ENCODE measurements at places on chromosomes 3 and 15.

DNA sequence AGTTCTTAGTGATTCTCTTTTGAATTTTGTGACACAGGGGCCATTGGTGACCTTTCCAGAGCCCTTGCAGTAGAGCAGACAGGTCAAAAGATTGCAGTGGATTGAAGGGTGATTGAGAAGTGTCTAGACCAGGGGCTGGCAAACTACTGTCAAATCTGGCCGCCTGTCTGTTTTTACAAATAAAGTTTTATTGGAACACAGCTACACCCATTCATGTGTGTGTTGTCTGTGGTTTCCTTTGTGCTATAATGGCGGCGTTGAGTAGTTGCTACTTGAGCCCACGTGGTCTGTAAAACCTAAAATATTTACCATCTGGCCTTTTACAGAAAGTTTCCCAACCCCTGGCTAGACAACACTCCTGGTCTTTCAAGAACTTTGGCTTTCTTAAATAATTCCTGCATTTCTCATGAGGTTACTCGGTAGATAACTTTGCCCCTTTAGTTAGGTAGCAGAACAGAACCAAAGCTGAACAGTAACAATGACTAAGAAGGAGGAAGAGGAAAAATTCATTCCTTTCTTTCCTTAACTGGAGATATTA lies 265.1 kb upstream of the NR2E3 start:
- DNase-seq, result no peak

DNA sequence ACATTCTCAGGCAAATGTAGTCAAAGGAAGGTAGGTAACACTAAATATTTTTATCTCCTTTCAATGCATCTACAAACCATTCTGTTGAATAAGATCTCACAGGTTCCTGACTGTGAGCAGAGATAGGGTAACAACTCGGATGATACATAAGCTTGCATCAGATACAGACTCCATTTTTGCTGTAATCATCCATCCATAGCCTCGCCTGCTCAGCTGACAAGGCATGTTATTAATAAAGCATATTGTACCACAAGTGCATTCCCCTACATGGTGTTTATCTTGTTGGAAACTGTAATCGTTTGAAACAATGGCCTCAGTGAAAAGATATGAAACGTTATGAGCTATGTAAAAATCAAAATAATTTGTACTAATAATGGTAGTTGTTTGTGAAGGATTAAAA lies 35.4 kb upstream of the TCF12 start:
- no peak for DNase-seq

- no peak for DNase-seq
Measured at GRCh38 chr3:71491154-71491752, 92.3 kb downstream of the FOXP1 start.

GRCh38 chr3:117515309-117515708 lies 805.7 kb downstream of the TUSC7 start:
- no peak for DNase-seq

DNA sequence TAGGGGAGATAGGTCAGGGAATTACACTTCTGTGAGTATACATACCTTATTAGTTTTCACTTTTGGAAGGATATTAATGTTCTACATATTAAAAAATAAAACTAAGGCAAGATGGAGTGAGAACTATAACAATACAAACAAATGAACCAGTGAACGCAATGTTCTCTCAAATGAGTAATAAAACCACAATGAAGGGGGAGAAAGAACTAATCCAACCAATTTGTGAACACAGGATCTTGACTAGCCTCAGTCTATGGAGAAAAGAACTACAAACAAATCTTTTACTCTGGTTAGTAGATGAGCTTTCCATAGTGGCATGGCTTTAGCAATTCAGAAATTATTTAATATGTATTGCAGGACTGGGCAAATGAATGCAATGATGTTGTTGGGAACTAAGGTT lies 26.9 kb upstream of the ATOSA start:
- DNase-seq, result no peak

GRCh38 chr3:8891303-8891702 lies 72.0 kb downstream of the RAD18 start:
- DNase-seq, result no peak

- no peak for DNase-seq
Measured at GRCh38 chr3:5634411-5634810, 446.9 kb downstream of the EDEM1 start.

DNA sequence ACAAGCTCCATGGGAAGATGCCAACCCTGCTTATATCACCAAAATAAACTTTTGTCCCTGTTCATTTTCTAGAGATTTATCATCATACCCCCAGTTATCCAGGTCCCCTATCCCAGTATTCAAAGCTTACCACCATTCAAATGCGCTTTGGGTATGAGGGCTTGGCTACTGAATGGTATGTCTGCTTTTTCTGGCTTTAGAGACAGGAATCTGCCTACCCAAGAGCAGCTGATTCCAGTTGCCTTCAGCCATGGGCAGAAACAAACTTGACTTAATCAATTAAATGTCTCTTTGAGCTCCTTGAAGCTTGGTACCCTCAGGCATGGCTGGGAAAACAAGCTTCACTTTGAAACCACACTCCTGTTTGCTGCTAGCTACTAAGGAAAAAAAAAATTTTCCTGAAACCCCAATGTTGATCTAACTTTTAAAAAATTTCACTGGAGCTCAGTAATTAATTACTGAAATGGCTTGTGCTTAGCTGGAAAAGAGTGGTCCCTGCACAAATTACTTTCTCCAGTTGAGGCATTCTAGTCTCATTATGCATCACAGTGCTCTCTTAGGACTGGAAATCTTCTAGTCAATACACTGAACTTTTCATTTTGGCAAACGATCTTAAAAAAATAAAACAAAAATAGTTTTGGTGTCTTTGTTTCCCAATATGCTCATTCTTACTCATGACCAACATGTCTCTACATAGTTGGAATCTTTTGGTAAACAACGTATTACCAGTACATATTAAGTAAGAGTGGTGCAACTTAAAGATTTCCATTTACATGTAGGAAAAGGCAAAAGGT lies 242.8 kb downstream of the DTWD1 start:
- DNase-seq, result no peak

GRCh38 chr3:191342411-191342810 lies 12.1 kb upstream of the UTS2B start:
- no peak for DNase-seq

Data from left colon (tissue), 2 donors.